Stimulated activated CD8-positive, alpha-beta memory T cell treated with anti-CD3 and anti-CD28 coated beads, Interleukin-4, amount 100 ng/mL, for 24 hours (primary cell): ENCODE measurements at places on chromosomes 12 and 14.

GRCh38 chr14:75459099-75459741 lies 31.4 kb downstream of the JDP2 start:
- DNase-seq: no peak

- no peak for DNase-seq
Measured at GRCh38 chr12:76569685-76570604, 10.4 kb upstream of the OSBPL8 start.

GRCh38 chr14:69973846-69974245 lies 94.6 kb downstream of the SMOC1 start:
- no peak for DNase-seq

DNA sequence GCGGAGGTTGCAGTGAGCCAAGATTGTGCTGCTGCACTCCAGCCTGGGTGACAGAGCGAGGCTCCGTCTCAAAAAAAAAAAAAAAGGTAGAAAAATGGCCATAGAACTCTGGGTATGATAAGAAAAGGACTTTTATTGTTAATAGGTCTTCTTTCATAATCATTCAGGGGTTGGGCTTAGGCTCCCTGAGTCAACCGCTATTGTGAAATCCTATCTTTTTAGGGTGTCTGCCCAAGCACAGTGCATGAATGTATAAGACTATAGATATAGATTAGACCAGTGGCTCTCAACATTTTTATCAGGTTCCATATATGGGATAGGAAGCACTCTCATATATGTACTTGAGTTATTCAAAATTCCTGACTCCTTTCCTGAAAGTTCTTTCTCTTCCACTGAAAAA lies 48.7 kb upstream of the USP15 start:
- DNase-seq: no peak

DNA sequence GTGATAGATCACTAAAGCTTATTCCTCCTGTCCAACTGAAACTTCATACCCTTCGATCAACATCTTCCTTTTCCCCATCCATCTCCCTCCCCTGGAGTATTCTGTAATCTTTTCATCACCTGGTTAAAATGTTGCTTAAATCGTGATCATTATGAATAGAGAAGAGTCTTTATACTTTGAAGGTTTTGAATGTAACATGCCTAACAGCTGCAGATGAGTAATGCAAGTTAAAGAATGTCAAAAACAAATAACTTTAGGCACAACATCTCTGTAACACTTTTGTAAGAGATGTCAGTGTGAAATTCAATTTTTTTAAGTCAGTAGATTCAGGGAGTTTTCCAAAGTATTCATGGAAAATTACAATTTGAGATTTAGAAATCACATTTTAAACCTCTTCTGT lies 25.0 kb downstream of the RXYLT1 start:
- no peak for DNase-seq

DNA sequence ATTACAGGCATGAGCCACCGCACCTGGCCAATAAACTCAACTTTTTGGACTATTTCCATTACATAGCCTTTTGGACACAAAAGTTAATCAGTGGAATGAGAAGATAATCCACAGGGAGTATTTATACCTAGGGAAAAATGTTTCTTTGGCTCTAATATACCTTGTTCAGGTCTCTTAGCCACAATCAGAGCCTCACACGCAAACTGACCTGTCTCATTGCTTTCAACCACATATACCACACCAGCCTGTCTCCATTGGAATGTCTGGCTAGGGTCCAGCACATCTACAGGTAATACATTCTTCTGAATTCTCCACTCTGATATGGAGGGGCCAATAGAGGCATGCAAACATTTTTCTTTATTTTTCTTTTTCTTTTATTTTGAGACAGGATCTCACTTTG lies 3.8 kb upstream of the RBMS2 start:
- DNase-seq: no peak

DNA sequence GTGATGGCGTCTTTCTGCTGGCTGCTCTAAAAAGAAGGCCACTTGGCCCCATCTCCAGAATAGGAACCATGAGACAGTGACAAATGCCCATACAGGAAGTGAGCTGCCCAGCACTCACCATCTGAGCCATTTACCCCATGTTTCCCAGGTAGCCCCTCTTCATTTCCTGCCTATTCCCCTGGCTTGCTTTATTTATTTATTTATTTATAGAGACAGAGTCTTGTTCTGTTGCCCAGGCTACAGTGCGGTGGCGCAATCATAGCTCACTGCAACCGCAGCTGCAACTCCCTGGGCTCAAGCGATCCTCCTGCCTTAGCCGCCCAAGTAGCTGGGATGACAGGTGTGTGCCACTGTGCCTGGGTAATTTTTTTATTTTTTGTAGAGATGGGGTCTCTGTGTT lies 71.2 kb downstream of the RIN3 start:
- DNase-seq: no peak

- no peak for DNase-seq
Measured at GRCh38 chr14:89549381-89550125, 132.5 kb upstream of the FOXN3 start.

GRCh38 chr12:45930369-45930768 lies 60.0 kb downstream of the SCAF11 start:
- DNase-seq: no peak

DNA sequence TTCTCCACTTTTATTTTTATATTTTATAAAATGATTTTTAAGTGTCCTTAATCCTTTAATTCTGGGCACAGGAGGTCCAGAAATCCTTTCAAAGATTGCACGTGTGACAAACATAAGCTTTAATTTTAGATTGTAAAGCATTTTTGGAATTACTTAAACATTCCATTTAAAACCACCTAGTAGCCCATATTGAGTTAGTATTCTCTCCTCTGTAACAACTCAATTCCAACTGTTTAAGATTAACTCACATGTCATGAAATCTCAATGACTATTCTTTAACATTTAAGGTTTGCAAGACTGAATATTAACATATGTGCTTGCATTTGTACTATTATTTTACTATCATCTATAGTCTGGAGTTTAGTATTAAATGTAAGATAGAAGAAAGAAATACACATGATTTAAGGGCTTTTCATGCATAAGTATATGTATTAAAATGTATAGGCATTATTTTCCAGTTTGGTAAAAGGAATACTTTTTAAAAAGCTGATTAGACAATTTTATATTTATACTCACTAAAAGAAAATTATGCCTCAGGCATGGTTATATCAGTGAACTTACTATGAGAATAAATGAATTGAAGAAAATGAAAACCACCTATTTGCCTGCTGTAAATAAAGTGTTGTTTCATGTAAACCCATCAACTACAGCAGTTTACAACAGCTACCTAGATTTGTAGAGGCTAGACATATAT lies 776.9 kb downstream of the SLC6A15 start:
- DNase-seq: no peak

DNA sequence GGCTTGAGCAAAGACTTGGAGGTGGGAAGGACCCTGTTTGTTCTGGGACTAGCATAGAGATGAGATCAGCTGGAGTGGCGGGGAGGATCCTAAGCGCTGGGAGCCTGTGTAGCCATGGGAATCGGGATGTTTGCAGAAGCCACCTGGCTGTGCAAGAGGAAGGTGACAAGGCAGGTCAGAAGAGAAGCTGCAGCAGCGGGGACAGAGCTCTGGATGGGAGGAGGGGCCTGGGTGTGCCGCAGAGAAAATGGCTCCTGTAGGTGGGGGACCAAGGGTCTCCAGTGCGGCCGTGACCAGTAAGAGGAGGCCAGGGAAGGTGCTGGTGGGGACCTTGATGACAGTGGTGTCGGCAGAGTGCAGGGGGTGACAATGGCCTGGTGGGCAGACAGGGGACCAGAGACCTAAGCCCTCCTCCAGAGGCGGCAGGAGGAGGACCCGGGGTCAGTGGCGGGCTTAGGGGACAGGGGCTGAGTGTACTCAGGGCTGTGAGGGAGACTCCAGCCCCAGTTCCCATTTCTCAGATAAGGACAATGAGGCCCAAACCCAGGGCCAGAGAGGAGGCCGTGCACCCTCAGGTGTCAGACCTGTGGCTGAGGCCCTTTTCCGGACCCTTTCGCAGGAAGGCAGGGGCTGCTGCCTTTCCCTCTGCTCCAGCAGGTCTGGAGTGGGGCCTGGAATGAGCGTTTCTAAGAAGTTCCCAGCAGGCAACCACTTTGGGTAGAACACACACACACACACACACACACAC lies 206.6 kb upstream of the RTL1 start:
- no peak for DNase-seq

DNA sequence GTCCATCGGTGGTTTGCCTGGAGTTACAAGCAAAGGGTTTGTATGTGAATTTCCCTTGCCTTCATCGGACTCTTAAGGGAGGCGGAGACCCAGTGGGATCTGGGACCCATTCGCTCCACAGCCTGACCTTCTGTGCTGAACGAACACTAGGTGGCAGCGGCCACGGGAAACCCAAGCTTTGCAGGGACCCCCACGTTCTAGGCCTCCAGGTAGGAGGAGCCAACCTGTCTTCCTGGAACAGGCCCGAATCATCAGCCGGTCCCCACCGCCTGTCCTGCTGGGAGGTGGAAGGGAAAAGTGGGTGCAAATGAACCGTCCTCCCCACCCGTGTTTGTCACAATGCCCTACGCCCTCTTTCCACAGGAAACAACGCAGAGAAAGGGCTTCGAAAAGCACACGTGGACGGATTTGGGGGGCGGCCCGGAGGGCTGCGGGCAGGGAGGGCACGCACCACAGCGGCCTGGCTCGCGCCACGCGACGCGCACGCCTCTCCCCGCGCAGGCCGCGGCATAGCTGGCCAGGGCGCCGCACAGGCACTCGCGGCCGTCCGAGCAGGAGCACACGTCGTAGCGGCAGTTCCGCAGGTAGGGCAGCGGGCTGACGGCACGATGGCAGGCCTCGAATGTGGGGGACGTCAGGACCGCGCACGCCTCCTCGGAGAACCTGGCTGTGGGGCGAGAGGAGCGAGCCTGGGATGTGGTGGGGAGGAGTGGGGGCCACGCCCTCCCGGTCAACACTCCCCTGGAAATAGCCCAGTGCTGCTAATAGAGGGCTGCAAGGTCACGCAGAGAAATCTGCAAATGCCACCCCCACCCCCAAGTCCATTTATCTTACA lies 67.8 kb downstream of the VWF start:
- no peak for DNase-seq

DNA sequence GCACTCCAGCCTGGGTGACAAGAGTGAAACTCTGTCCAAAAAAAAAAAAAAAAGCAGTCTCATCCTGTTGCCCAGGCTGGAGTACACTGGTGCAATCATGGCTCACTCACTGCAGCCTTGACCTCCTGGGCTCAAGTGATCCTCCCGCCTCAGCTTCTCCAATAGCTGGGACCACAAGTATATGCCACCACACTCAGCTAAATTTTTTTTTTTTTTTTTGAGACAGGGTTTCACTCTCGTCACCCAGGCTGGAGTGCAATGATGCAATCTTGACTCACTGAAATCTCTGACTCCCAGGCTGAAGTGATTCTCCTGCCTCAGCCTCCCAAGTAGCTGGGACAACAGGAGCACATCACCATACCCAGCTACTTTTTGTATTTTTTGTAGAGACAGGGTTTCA lies 5.2 kb upstream of the CNPY2 start:
- no peak for DNase-seq

DNA sequence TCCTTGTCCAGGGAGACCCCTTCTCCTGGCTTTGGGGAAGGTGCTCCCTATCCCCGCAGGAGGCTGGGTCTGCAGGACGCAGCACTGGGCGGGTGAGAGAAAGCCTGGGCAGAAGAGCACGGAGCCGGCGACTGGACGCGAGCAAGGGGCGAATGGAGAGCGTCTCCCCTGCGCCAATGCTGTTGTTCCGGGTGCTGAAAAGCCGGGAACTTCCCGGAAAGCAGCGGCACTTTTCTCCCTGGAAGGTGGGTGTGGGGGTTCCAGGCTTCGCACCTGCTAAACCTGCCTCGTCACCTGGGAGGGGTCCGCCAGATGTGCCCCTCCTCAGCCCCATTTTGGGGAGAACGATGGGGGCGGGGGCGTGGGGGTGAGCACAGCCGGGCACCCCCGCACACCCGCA lies 417.1 kb upstream of the TMTC1 start:
- no peak for DNase-seq

- no peak for DNase-seq
Measured at GRCh38 chr12:97594236-97595088, 131.9 kb downstream of the RMST start.

- DNase-seq: no peak
Measured at GRCh38 chr12:129150721-129151120, 297.4 kb downstream of the GLT1D1 start.

GRCh38 chr12:10741845-10742244 lies 18.7 kb upstream of the YBX3 start:
- no peak for DNase-seq

DNA sequence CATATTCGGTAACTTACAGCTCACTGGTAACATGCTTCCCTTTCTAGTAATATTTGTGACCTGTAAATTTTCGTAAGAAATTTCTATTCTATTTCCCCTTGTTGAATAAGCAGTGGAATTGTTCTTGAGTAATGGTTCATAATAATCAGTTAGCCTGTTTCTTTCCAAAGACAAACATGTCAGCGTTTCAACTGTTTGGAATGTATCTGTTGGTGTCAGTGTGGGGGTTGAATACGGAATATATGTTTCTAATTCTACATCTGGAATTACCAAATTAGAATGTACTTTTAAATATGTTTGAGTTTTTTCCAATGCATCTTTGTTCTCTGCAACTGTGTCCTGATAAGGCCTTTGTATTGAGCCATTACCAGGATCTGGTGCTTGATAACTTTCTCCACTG lies 2.0 kb downstream of the BBS10 start:
- no peak for DNase-seq

- DNase-seq: no peak
Measured at GRCh38 chr12:121649322-121649721, 20.1 kb downstream of the MORN3 start.

DNA sequence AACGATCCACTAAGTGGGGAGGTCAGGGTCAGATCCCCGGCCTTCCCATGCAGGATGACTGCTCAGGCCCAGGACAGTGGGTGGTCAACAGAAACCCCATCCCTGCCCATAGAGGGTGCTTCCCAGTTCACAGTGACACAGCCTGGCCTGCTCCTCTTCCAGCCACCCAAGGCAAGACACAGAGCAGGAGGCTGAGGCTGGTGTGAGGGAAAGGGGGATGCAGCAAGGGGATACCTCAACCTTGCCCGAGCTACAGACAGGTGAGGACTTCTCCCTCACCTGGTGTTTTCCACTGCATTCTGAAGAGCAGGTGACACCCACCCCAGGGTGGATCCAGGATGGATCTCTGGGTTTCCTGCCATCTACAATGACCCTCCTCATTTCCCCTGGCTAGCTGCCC lies 106.7 kb downstream of the KIF26A start:
- DNase-seq: no peak

DNA sequence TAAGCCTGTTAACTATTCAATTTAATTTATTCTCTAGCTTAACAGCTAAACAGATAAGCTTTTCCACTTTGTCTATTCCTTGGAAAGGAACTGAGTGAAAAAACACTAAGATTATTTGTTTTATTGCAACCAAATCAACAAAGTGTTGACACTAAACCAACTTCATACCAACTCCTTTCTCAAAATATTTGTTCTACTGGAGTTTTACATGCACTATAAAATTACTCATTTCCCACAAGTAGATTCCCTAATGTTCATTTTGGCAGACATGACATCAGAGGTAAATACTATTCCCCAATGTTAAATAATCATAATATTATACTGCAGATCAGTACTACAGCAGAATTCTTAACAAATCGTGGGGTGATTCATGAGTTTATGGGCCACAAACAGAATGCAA lies 231.4 kb downstream of the TTC6 start:
- no peak for DNase-seq

- no peak for DNase-seq
Measured at GRCh38 chr12:57207731-57208630, 8.6 kb upstream of the NXPH4 start.
